Testis (tissue), 5 donors: ENCODE measurements at places on chromosomes 5 and 9. TPM values are rescaled to one million over a fixed set of nuclear protein-coding genes. Genes with fewer than 3 reads are reported as not detected.

DNA sequence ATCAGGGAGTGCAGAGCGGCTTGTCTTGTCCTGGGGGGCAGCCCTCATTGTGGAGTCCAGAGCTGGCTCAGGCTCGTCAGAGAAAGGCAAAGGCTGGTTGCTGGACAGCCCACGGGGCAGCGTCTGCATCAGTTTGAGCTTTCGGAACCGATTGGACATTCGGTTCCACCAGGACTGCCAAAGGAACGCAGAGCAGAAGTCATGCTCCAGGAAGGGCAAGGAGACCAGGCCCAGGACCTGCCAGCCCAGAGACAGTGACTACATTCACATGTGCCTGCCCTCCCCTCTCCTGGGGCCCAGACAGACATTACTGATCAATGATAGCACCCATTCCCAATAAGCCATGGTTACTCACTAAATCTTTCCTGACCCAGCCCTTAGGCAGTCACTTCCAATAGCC lies 18.1 kb downstream of the ANKS6 start:
- H3K4me3 ChIP-seq, result no peak overlapping the region
- H3K27me3 ChIP-seq, result no peaks in the 10 kb centered on the region
- H3K36me3 ChIP-seq, result no peaks in the 10 kb centered on the region
- H3K4me1 ChIP-seq, result no peaks in the 10 kb centered on the region
- no peak for DNase-seq
- H3K27ac ChIP-seq, result no peak overlapping the region

GRCh38 chr5:17379100-17379951 lies 118.7 kb upstream of the TAF11L2 start:
- H3K27me3 ChIP-seq, result no peaks in the 10 kb centered on the region
- H3K4me1 ChIP-seq, result no peaks in the 10 kb centered on the region
- no peak overlapping the region for H3K27ac ChIP-seq
- no peak overlapping the region for H3K4me3 ChIP-seq

GRCh38 chr5:124410539-124411488 lies 335.6 kb downstream of the ZNF608 start:
- DNase-seq, result no peak
- H3K27me3 ChIP-seq, result no peaks in the 10 kb centered on the region
- H3K27ac ChIP-seq, result no peak overlapping the region
- no peaks in the 10 kb centered on the region for H3K36me3 ChIP-seq

- no peaks in the 10 kb centered on the region for H3K36me3 ChIP-seq
- no peaks in the 10 kb centered on the region for H3K27me3 ChIP-seq
- no peak overlapping the region for H3K4me3 ChIP-seq
- no peaks in the 10 kb centered on the region for H3K4me1 ChIP-seq
- no peak overlapping the region for H3K27ac ChIP-seq
Observed at GRCh38 chr5:116153687-116154174, 68.9 kb downstream of the COMMD10 start.

The ADGRV1 gene
- total RNA-seq, result 18.0 TPM

- peak within 1 kb of the TSS; percentile 98 for H3K27ac ChIP-seq
- peak; percentile 98 for DNase-seq
- H3K4me3 ChIP-seq, result peak within 1 kb of the TSS; percentile 85
- no peaks in the 10 kb centered on the region for H3K36me3 ChIP-seq
Observed at GRCh38 chr9:107282759-107283622, at the start of gene RAD23B. Gene RAD23B, plus strand, starts transcription at chr9:107283279. Its CDS starts 351 bp downstream, at chr9:107283630.

The LRRC14B gene
- total RNA-seq, result 0.93 TPM

DNA sequence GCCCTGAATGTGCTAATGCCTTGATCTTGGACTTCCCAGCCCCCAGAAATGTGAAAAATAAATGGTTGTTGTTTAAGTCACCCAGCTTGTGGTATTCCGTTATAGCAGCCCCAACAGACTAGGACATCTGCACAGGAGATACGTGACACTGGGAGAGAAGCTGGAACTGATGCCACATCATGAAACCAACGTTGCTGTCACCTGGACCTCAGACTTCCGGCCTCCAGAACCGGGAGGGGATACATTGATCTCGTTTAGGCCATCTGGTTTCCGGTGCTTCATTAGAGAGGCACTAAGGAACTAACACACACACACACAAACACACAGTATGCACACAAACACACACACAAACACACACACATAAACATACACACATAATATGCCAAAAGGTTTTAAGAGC lies 75.0 kb upstream of the ICE1 start:
- H3K4me3 ChIP-seq, result no peak overlapping the region
- H3K27me3 ChIP-seq, result no peaks in the 10 kb centered on the region
- H3K36me3 ChIP-seq, result no peaks in the 10 kb centered on the region
- H3K4me1 ChIP-seq, result no peaks in the 10 kb centered on the region

- H3K4me3 ChIP-seq, result no peak overlapping the region
- no peaks in the 10 kb centered on the region for H3K4me1 ChIP-seq
- H3K36me3 ChIP-seq, result no peaks in the 10 kb centered on the region
- peak; percentile 60 for DNase-seq
- no peak overlapping the region for H3K27ac ChIP-seq
Observed at GRCh38 chr5:90709323-90710155, 150.9 kb downstream of the ADGRV1 start.

GRCh38 chr5:93192087-93192486 lies 388.9 kb downstream of the NR2F1-AS1 start:
- H3K4me3 ChIP-seq, result no peak overlapping the region
- H3K36me3 ChIP-seq, result no peaks in the 10 kb centered on the region
- no peak overlapping the region for H3K27ac ChIP-seq
- no peak for DNase-seq
- no peaks in the 10 kb centered on the region for H3K27me3 ChIP-seq

DNA sequence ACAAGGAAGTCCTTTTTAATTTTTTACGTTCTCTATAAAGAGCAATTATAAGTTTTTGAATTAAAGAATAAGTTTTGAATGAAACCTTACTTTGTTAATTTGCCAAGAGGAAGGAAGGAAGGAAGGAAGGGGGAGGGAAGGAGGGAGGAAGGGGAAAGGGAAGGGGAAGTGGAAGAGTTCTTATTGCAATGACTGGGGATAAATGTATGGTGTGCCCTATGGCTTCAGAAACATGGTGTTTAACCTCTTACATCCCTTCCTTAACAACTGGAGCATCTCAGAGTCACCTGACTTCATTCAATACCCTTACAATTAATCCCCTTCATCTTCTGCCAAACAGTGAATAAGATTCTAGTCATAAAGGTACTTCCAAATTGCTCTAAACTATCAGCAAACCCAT lies 16.0 kb downstream of the CEMIP2 start:
- H3K4me3 ChIP-seq, result no peak overlapping the region
- DNase-seq, result no peak
- H3K27ac ChIP-seq, result no peak overlapping the region
- H3K4me1 ChIP-seq, result peaks cover 13% of the 10 kb centered on the region
- H3K36me3 ChIP-seq, result no peaks in the 10 kb centered on the region

DNA sequence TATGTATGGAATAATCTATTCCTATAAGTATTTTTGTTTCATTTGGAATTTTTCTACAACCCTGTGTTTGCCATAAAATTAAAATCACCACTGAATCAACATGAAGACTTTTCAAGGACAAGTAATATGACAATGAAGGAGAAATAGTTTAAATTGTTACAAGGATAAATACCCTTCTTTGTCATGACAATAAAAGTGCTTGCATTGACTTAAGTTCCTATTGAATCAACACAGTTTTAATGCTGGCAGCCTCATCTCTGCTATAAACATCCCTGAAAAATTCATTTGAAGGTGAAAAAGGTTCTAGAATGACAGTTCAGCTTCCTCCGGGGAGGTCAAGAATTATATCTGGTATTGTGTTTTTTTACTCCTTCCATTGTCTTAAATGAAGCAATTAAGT lies 1105.1 kb upstream of the CDH9 start:
- H3K4me3 ChIP-seq, result no peak overlapping the region
- H3K4me1 ChIP-seq, result no peaks in the 10 kb centered on the region
- H3K27ac ChIP-seq, result no peak overlapping the region
- no peaks in the 10 kb centered on the region for H3K27me3 ChIP-seq
